ENCODE measurements at places on chromosomes 6 and 20.

GRCh38 chr6:38021029-38021428 lies 201.5 kb downstream of the ZFAND3 start:
- DNase-seq: no peak

DNA sequence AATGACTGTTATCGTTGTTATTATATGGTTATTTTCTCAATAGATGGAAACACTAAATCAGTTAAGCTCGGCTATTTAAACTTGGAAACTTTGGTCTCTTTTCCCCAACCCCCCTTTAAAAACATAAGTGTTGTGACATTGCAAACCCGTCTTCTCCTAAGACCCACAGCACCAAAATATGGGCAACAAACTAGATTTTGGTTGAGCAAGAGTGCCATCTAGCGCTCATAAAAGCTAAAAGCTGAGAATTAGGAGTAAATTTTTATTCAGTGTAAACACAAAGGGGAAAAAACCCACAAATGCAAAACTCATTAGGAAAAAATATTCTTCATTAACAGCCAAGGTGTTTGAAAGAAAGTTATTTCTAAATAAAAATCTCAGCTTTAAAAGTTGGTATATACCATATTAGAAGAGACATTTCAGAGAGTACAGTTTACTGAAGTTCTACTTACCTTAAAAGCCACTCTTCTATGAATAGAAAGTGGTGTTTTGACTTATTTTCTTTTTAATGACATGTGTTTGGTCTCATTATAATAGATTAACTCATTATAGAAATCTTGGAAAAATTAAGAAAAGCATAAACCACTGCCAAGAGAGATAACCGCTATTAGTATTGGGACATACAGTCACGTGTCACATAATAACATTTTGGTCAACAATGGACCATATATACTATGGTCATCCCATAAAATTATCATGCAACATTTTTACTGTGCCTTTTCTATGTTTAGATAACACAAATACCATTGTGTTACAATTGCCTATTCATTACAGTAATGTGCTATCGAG lies 21.1 kb downstream of the SESN1 start:
- DNase-seq: peak; percentile 42

- no peak for DNase-seq
Observed at GRCh38 chr20:39645131-39645530, 683.0 kb downstream of the DHX35 start.

DNA sequence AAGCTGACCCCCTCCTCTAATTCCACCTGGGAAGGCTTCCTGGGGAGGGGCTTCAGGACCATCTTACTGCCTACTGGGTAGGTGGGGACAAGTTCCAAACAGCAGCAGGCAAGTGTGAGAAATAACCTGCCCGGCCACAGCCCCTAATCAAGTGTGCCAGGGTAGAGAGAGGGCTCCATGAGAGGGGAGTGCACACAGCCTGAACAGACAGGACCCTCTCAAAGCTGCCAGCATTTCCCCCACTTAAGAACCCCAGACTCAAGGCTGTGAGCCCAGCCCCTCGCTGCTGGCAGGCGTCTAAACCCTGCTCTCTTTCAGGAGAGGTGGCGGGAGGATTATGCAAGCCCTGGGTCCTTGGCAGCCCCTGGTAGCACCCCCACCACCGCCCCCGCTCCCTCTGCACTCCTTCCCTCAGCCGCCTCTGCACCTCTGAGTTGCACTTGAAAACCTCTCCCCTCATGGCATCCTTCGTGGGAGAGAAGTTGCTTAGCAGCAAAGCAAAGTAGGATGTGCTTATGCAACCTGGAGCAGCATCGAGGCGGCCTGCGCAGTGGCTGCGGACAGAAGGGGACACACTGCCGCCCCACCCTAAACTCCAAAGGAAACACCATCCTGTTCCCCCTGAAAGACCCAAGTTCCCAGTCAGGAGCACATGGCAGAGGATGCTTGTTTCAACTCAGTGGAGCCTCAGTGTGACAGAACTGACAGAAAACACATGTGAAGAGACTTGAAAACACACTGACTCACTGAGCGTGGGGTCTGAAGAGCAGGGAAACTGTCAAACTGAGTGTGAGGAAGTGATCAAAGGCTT lies 10.5 kb downstream of the DDRGK1 start:
- no peak for DNase-seq

GRCh38 chr6:69917834-69918233 lies 51.5 kb downstream of the COL19A1 start:
- no peak for DNase-seq

- DNase-seq: no peak
Observed at GRCh38 chr6:31307669-31308049, 35.8 kb upstream of the HLA-C start.

DNA sequence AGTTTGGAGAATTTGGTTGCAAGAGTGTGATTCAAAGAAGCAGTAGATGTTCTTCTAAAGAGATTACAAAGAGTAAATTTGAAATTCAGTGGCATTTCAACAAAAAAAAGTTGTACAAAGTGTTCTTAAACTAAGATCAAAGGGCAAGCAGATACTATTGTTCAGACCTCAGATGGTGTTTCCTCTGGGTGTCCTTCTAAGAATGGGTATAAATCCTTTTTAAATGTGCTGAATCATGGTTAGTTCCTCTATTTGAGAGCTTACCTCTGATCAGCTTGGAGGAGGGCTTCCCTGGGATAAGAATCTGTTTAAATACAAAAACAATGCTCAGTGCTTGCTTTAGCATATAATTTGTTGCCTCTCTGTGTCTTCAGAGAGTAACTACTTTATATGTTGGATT lies 6.3 kb downstream of the BMP6 start:
- no peak for DNase-seq

DNA sequence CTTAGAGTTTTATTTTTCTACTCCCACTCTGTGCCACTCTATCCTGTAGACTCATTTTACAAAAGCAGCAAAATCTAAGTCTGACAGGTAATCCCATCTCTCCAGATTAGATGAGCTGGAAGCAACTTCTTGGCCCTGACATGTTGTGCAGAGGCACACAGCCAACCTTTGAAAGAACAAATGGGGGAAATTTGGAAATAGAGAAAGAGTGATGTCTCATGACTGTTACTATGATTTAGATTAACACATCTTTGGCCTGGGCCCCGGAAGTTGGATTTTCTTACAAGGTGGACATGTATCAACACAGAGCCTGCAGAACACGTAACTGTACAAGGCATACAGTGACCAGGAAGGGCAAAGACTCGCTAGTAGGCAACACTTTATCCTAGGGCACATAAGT lies 227.7 kb downstream of the MYLK4 start:
- no peak for DNase-seq

- no peak for DNase-seq
Observed at GRCh38 chr6:14149739-14150130, 32.2 kb downstream of the CD83 start.

DNA sequence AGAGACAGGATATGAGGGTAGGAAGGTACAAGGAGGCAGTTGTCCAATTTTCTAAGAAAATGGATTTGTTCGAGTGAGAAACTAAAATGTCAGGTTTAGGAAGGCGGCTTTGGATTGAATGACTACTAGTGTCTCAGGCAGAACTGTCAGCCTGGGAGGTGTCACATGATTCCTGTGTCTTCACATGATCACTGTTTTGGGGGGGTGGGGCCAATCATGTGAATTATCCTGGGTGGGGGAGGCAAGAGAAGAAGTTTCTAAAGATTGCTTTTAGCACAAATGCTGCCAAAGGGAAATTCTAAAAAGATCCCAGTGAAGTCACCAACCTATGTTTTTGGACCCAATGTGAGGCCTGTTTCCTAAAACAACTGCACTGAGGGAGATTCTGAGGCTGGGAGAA lies 2.3 kb downstream of the SIRPA start:
- DNase-seq: no peak

DNA sequence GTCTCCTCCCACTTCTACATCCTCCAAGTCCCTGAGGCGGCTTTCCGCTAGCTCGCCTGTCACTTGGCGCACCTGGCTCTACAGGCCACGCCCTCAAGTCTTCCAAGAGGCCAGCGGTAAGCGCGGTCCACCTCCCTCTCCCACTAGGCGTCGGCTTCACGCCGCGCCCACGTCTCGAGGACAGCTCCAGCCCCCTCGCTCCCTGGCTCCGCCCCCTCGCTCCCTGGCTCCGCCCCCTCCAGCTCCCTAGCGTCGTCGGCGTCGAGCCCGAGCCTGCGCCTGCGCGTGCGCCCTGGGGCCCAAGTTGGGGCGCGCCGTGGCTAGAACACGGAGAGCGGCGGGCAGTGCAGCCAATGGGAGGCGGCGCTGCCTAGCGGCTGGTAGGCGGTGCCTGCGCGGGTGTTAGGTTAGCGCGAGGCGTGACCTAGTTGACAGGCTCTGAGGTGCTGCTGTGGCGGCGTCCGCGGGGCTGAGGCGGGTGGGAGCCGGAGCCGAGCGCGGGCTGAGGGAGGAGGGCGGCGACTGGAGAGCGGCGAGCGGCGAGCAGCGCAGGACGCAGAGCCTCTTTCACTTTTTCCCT lies at the start of gene MACROD2:
TSS of gene MACROD2 (plus strand) at position 431 of the 580 bp plus-strand sequence.
- DNase-seq: no peak

DNA sequence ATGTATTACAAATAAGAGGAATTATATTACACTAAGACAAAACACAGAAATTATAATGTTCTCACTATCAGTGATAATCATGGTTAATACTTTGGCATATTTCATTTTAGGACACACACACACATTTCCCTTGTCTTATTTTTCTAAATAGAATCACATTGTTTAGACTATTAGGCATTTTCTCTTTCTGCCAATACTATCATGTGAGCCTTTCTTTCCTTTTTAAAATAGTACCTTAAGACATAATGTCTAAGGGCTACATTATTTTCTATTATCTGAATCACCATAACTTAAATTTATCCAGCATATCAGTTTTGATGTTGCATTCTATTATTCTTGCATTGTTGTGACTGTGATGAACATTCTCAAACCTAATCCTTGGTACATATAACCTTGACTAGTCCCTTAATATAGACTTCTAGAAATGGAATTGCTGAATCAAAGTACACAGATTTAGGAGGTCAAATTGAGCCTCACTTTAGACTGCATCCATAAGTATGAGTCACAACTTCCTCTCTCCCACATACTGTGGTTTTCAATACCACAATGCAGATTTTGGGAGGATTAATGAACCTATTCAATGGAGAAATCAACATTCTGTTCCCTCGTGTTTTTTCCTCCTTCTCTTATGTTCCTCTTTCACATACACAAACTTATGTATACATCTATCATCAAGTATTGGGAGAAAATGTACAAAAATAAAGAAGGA lies 212.6 kb downstream of the MOXD1 start:
- DNase-seq: no peak

GRCh38 chr6:170189236-170189635 lies 101.6 kb downstream of the DLL1 start:
- DNase-seq: no peak

DNA sequence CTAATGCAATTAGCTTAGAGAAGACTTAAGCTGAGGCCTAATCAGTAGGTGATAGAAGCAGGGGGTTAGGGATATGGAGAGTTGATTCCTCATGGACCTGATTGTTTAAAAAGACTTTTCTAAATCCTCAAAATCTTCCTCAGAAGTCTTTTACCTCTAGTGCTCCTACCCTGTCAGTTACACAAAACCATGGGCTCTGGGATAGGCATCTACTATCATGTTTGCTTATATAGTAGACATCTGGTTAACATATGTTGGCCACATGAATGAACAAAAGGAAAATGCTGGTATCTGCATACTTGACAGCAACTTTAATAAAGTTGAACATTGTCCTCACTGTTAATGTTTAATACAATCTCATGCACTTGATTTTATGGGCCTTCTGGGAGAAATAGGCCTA lies 61.5 kb upstream of the FKBP1C start:
- DNase-seq: no peak

- DNase-seq: no peak
Observed at GRCh38 chr20:10581823-10582222, 92.0 kb downstream of the JAG1 start.

GRCh38 chr6:6323352-6323751 lies 2.9 kb upstream of the F13A1 start:
- no peak for DNase-seq

DNA sequence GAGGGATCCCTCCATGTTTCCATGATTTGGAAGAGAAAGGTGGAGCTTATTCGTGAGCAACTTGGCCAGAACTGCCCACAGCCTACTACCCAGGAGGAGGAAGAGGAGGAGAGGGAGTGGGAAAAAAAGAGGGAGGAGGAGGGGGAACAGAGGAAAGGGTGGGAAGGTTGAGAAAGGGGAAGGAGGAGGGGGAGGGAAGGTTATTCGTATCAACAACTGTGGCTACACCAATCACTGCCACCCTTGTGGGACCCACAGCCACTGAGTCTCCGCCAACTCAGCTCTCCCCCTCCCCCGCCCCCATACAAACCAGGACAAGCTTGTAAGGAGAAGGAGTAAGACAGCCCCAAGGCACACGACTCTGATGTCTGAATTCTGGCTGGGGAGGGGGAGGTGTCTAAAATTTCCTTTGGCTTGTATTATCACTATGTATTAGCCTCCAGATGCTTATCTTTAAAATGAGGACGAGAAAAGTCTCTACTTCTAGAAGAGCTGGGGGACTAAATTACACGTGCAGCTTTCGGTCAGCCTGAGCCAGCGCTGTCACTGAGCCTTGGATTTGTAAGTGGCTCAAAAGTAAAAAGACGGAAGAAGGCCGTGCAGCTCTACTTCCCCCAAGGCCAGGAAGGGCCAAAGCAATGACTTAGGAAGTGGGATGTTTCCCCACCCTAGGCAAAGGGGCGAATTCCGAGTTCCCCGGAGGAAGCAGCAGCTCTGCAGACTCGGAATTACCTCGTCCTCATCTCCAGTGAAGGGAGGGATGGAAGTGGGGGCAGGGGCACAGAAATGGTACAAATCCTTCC lies 1.0 kb downstream of the FKBP1A start:
- DNase-seq: no peak

GRCh38 chr6:41222513-41222912 lies 5.6 kb upstream of the TREML4 start:
- DNase-seq: no peak

DNA sequence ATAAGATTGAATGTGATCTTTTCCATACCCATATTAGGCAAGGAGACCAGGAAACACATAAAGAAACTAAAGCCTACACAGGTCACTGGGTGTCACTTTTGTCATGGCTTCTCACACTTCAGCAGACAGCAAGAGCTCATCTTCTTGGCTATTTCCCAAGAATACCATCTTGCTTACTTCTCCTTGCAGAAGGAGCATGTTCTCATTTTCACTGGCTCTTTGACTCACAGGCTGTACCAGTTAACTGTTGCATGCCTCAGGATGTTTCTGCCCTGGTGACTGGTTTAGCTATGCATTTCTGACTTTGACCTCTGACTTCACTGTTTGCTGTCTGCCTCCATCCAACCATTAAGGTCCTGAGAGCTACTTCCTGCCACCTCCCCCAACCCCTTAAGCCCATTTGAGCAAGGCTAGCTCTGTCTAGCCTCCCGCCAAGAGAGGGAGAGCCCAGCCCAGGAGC lies 40.3 kb upstream of the OGFRL1 start:
- DNase-seq: no peak

All from activated CD4-positive, CD25-positive, alpha-beta regulatory T cell treated with anti-CD3 and anti-CD28 coated beads, Interleukin-2, amount 50 U/mL, for 16 hours (primary cell).